ENCODE measurements at places on chromosomes 3 and 15. TPM values are rescaled to one million over a fixed set of nuclear protein-coding genes. Genes with fewer than 3 reads are reported as not detected.

DNA sequence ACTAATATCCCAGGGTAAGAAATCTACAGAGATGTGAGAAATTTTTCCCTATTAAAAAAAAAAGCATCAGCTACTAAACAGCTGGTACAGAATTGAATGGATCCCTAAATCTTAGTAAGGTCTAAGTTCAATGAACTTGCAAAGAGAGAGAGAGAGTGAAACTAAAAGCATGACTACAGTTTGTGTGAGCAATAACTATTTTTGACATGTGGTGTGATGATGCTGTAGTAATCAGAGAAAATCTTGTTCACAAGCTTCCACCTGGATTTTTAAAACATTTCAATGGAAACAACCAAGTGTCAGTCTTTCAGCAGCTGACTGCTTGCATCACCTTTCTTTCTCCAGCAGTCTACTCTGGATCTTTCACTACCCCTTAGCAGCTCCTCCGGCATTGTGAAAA, 45.2 kb upstream of the ABI3BP start:
- no peak for DNase-seq

GRCh38 chr3:175526609-175527280, 667.6 kb downstream of the NAALADL2 start:
- no peak for DNase-seq

DNA sequence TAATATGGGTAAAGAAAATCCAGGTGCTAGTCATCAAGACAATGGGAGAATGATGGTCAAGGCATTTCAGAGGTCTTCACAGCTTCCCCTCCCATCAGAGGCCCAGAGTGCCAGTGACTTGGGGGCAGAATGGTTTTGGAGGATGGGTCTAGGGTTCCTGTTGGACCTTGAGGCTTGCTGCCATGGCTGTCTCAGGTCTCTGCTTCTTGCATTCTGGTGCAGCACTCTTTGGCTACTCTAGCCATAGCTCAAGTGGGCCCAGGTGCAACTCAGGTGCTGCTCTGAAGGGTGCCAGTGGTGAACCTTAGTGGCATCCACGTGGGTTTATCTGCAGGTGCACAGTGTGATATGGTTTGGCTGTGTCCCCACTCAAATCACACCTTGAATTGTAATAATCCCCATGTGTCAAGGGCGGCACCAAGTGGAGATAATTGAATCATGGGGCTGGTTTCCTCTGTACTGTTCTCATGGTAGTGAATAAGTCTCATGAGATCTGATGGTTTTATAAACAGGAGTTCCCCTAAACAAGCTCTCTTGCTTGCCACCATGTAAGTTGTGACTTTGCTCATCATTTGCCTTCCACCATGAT, 48.5 kb upstream of the PEX5L start:
- DNase-seq, result no peak

- no peak for DNase-seq
Measured at GRCh38 chr3:86801921-86802320, 189.0 kb downstream of the VGLL3 start.

GRCh38 chr3:197367081-197367780, 68.8 kb upstream of the DLG1 start:
- no peak for DNase-seq

- DNase-seq, result no peak
Measured at GRCh38 chr3:50584391-50584790, 15.1 kb downstream of the HEMK1 start.

The SCN10A gene
- not detected for polyA plus RNA-seq

DNA sequence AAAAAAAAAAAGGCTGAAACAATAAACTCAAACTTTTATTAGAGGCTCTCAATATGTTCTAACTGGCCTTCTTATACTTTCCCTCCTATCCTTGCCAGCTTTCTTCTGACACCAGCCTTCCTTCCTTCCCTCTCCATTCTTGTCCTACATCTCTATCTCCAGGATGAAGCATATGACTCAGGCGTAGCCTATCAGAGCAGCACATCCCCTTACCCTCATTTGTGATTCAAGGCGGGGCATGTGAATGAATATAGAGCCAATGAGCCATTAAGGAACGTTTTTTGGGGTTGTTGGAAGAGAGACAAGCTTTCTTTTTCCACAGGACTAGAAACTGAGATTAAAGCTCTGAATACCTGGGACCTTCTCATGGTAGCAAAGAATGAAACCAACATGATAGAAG, 25.1 kb upstream of the KCNMB3 start:
- DNase-seq, result no peak

The SLC22A13 gene
- polyA plus RNA-seq, result 0.29 TPM

The RPLP1 gene
- 2,013 TPM for polyA plus RNA-seq

The TTLL13 gene
- polyA plus RNA-seq, result not detected

DNA sequence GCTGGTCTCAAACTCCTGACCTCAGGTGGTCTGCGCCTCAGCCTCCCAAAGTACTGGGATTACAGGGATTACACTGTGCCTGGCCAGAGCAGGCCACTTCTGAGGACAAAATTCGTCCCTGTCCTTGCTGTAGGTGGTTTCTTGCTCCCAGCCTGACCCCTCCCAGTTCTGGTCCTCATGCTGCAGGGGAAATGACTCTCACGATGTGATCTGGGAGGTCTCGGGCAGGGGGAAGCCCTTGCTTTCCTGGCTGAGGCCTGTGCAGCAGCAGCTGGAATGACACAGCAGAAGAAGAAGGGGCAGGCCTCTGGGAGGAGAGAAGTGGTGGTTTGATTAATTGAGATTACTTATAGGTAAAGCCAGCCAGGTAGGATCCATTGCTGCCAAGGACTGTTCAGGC, 39.3 kb downstream of the MEGF11 start:
- DNase-seq, result no peak
